SW480 (cell line): ENCODE measurements at places on chromosomes 12 and 14.

- DNase-seq = no peak
These were observed 13.1 kb upstream of the CHD4 start for GRCh38 chr12:6620137-6620884.

DNA sequence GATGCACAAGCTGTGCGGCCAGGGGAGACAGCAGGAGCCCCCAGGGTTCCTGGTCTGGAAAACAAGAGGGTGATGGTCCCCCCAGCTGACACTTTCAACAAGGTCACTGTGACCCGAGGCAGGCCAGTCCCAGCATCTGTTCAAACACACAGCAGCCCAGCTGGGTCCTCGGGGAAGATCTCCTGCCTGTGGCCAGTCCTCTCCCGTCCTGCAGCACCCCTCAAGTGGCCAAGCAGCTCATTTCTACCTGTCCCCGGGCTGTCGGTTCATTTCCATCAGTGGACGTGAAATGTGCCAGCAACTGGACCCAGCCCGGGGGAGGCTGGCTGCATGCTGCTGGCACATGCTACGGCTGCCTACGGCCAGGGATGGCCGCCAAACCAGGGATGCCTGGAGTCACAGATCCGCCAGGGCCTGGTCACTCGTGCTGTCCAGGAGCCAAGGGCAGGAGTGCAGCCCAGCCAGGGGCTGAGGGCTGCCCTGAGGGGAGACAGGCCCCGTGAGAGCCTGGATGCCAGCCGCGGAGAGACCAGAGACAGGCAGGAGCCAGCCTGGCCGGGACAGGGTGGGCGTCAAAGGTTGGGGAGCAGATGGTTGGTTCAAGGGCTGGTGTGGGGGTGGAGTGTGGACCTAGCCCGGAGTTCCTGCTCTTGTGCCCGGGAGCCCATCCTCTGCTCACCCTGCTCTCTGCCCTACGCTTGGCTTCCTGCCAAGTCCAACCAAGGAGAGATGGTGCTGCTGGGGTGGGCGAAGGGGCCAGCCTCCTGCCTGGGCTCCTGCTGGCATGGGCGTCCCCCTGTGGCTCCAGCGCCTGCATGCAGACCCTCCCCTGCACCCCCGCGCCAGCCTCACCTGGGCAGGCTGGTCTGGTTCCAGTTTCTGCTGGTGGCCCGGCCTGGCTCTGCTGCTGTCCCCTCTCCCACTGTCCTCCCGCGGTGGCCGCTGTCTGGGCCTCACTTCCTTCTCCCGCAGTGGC is 143.8 kb downstream of the ADGRD1 start:
- DNase-seq = no peak

- no peak for DNase-seq
These were observed 43.5 kb upstream of the NOS1 start for GRCh38 chr12:117404940-117405339.

DNA sequence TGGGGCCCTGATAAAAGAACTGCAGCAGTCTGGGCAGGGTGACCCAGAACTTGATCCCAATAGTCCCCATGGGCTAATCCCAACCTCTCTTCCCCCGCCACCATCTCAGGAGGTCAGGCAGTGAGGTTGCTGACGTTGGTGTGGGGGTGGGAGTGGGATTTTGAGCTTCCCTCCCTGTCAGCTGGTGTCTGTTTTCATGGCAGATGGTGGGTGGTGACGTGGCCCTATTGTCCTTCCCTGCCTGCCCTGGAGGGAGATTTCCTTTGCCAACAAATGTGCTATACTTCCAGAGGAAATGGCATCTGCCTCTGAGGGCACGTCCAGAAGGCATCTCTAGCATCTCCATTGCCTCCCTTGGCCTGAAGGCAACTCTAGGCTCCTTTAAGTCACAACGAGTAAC is 37.7 kb downstream of the NEUROD4 start:
- no peak for DNase-seq

- no peak for DNase-seq
These were observed 241.5 kb upstream of the FBXO33 start for GRCh38 chr14:39673734-39674133.

DNA sequence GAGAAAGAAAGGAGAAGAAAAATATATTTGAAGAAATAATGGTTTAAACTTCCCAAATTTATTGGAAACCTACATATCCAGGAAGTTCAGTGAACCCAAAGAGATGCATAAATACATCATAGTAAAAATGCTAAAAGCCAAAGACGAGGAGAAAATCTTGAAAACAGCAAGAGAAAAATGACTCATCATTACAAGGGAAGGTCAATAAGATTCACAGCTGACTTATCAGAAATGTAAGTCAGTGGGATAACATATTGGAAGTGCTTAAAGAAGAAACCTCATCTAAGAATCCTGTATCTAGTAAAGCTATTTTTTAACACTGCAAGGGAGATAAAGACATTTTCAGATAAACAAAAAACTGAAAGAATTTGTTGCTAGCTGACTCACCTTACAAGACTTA is 19.9 kb downstream of the RIC8B start:
- DNase-seq = no peak

DNA sequence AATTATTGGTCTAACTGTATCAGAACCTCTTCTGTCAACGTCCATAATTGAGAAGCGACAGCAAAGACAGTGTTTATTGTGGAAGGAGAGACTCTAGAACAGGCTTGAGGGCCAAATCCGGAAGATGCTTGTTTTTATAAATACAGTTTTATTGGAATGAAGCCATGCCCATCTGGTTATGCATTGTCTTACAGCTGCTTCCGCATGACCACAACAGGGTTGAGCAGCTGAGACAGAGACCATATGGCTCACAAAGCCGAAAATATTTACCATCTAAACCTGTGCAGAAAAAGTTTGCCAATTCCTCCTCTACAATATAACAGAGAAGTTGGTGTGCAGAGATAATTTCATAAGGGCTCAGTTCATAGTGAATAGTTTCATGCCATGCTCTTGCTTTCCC is 24.5 kb downstream of the PRKAB1 start:
- no peak for DNase-seq

GRCh38 chr12:128787827-128788226 is 35.9 kb downstream of the SLC15A4 start:
- DNase-seq = no peak

GRCh38 chr12:26746121-26746714 is 86.8 kb downstream of the ITPR2 start:
- peak; percentile 44 for DNase-seq

GRCh38 chr12:123267991-123268843 is 3.4 kb downstream of the CDK2AP1 start:
- DNase-seq = no peak

DNA sequence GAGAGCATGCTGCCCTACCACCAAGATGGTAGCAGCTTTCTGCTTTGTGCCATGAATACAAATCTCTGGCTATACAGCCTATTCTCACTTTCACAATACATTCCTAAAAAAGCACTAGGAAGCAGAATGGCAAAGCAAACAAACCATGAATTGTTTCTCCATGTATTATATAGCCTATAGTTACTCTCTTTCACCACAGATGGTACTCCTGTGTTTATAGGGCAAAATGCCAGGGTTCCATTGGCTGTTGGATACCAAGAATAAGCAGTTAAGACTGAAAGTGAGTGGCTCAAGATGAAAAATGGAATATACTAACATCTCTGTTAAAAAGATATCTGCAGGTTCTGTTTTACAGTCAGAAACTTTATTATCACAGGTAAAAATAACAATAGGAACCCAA is 11.1 kb downstream of the ARF3 start:
- no peak for DNase-seq

- no peak for DNase-seq
These were observed 4.2 kb upstream of the FGF6 start for GRCh38 chr12:4449851-4450221.

DNA sequence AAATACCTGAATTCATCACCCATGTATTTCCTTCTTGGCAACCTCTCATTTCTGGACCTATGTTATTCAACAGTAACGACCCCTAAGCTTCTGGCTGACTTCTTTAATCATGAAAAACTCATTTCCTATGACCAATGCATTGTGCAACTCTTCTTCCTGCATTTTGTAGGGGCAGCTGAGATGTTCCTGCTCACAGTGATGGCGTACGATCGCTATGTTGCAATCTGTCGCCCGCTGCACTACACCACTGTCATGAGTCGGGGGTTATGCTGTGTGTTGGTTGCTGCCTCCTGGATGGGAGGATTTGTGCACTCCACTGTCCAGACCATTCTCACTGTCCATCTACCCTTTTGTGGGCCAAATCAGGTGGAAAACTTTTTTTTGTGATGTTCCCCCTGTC is 356 bp downstream of the OR4Q2 start:
- DNase-seq = no peak

DNA sequence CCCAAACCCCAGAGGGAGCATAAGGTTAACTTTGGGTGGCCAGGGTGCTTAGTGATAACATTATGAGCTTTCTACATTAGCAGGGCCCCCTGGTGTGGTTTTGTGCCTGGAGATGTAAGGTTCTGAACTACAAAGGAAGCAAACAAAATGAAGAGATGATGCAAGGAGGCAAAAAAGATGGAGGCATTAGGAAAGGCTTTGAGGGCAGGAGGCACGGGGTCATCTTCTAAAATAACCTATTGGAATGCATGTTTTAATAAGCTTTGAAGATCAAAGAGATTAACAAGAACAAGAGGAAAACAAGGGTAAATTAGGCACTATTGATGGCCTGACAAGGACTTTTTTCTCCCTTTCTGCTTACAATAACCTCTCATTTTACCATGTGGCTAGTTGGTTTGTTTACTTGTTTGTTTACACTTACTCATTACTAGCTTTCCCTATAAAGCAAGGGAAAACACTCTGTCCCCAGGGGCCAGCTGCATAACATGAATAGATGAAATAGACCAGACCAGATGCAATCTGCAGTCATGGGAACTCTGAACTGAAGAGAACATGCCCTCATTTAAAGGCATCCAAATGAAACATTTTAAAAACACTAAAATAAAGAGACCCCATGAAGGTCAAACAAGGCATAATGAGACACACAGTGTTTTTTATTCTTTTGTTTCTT is 390.3 kb downstream of the DIO2 start:
- DNase-seq = peak; percentile 83

DNA sequence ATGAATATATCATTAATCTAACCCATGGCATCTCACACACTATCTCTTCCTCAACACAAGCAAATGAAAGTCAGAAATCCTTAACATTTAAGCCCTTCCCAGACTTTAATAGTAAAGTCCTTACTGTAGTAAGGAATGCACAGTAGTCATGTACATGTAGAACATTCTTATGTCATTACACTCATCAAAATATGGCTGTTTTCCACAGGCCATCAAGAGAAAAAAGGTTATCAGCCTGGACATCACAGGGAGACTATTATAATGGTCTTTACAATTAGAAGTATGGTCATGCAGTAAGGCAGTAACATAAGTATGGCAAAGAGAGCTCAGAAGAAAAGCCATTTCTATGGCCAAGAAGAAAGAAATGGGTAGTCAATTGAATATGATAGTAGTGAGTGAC is 121.2 kb downstream of the SLC6A15 start:
- no peak for DNase-seq

DNA sequence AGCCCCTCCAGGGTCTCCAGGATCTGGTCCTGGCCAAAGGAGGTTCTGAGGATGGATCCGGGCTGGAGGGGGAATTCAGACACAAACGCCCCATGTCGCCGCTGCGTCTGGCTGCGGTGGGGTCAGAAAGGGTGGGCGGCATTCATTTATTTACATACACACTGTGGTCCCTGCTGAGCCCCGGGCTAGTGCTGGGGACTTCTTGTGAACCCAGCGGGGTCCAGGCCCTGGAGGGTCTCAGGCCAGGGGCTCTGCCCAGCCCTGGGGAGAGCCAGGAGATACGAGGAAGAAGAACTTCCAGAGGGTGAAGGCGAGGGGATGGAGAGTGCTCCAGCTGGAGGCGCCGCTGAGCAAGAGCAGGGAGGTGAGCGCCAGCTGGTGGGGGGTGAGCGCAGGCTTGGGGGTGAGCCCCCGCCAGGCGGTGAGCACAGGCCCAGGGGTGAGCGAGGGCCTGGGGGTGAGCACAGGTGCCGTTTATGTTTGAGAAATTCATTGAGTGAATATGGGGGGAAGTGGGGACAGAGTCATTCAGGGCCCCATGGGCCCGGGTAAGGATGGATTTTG is 68.1 kb downstream of the NCOR2 start:
- no peak for DNase-seq

- no peak for DNase-seq
These were observed 22.9 kb downstream of the DICER1 start for GRCh38 chr14:95134304-95134933.

GRCh38 chr14:69795691-69796090 is 1.4 kb downstream of the SLC10A1 start:
- DNase-seq = no peak

GRCh38 chr14:77872983-77873382 is 73.1 kb downstream of the ADCK1 start:
- no peak for DNase-seq

DNA sequence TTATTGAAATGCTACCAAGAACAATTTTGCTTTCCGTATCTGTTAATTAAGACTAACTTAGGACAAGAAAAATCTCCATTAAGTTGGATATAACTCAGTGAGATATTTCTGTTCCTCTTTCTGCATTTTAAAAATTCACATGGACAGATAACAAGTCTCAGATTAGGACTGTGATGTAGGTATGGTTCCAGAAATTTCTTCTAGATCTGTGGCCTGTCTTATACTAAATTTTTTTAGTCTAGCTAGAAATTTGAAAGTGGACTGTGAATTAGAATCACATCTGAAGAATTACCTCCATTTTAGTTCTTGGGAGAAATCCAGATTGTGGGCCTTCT is 41.6 kb downstream of the USP15 start:
- no peak for DNase-seq

DNA sequence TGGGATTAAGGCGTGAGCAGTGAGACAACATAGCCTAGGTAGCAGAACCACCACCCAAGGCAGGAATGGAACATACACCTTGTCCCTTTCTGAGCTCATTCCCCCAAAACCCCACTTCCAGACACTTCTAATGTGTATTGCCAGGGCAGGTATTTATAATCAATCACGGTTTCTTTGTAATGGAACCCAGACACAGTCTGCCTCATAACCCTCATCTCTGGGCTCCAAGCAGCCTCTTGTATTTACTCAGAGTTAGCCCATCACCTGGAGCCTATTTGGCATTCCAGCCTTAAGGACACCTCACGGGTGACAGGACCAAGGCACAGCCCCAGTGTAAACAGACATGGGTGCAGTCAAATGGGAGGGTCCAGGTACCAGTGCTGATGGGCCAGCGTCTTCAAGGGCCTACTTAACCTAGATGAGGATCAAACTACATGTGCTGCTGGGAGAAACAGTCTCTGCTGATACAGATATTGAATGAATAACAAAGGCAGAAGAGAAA is 2.5 kb upstream of the HIGD1C start:
- DNase-seq = no peak
